Ecto neural progenitor cell (in vitro differentiated cells): ENCODE measurements at places on chromosomes 6 and 20.
A peak's percentile ranks its signal among the peaks of the same experiment; 100 is the strongest.

- no peak for DNase-seq
These were observed 394.8 kb upstream of the NOX3 start for GRCh38 chr6:155850408-155850841.

DNA sequence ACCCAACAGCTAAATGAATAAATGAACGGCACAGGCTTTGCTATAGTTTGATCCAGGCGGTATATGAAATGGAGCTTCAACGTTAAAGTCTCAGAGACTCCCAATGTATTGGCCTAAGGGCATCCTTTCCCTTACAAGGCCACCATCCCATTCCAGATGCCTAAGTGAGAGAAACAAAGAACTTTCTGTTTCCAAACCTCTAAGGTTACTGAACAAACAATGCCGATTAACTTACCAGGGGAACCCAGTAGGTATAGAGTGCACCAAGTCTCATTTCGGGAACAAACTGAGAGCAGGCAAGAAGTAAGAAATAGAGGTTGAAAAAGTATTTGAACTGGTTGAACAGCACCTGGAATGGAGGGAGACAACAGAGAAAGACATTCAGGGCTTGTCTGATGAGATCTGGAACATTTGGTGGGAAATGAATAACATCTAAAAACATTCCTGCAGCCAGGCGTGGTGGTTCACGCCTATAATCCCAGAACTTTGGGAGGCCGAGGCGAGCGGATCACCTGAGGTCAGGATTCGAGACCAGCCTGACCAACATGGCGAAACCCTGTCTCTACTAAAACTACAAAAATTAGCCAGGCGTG lies 42.5 kb downstream of the ATP9A start:
- DNase-seq, result no peak

DNA sequence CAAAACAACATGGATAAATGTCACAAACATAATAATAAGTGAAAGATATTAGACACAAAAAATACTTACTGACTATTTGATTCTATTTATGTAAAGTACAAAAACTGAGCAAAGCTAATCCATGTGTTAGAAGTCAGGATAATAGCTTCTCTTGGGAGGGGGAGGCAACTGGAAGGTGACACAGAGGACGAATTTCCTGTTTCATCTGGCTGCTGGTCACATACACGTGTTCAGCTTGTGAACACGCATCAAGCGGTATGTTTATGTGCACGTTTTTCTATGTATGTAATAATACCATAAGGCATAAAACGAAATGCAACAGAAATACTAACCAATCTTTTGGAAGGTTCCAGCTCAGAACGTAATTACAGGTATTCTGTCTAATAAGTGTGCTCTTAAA lies 54.3 kb downstream of the MKKS start:
- no peak for DNase-seq

- peak; percentile 1 for DNase-seq
These were observed 143.3 kb downstream of the UST start for GRCh38 chr6:148890096-148890495.

DNA sequence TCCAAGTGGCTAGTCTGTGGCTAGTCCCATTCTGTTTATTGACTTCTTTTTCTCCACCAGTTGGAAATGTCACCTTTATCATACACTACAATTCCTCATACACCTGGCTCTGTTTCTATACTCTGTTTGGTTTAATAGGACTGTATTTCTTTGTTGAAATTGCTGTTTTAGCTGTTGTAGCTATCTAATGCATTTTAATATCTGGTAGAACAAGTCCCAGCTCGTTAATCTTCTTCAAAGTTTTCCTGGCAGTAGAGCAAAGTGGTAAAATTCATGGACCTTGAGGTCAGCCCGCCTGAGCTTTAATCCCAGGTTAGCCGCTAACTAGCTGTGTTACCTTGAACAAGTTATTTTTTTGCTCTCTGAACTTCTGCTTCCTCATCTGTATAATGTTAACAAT lies 9.9 kb upstream of the ASXL1 start:
- DNase-seq, result no peak

- no peak for DNase-seq
These were observed 36.2 kb upstream of the ADTRP start for GRCh38 chr6:11814819-11815218.
